ENCODE measurements at places on chromosomes 16 and 17.

GRCh38 chr17:64192589-64192988 is 62.6 kb upstream of the ERN1 start:
- H3K27me3 ChIP-seq, result no peaks in the 10 kb centered on the region
- H3K4me1 ChIP-seq, result peaks cover 5% of the 10 kb centered on the region
- DNase-seq, result no peak
- H3K27ac ChIP-seq, result no peak overlapping the region
- H3K36me3 ChIP-seq, result no peaks in the 10 kb centered on the region
- H3K4me3 ChIP-seq, result no peak overlapping the region

DNA sequence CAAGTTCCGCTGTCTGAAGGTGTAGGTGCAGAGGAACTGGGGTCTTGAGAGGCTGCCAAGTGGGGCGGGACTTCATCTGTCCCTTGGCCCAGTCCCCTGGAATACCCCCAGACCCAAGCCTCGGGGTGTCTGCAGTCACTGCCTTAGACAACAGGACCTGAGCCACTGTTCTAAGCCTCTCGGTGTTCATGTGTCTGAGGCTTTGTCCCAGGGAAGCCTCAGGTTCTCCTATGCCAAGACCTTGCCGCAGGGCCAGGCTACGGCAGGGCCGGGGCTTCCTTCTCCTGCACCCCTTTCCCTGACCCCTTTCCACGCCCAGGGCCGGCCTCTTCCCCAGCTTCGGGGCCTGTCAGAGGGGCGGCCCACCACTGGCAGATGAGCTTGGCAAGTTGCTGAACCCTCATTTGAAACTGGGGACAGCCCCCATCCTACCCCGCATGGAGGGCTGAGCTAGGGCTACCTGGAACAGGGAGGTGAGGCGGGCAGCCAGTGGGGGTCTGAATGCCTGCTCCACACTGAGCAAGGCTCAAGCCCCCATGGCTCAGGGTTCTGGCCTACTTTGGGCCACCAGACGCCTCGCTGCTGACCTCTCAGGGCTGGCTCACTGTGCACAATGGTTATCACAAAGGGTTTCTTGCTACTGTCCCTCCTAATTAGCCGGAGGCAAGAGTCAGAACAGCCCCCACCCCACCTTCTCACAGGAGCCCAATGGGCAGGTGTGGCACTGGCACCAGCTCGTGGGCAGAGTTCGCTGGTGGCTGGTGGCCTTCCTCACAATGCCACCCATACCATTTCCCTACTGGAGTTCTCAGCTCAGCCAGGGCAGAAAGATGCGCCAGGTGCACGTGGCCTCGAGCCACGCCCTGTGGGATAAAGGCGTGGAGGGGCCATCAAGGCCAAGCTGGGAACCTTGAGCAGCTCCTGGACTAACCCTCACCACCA is 7.1 kb downstream of the LITAFD start:
- H3K36me3 ChIP-seq, result peaks cover 4% of the 10 kb centered on the region
- H3K4me3 ChIP-seq, result no peak overlapping the region
- peak; percentile 62 for DNase-seq
- no peak overlapping the region for H3K27ac ChIP-seq
- no peaks in the 10 kb centered on the region for H3K27me3 ChIP-seq
- H3K4me1 ChIP-seq, result peaks cover 7% of the 10 kb centered on the region

DNA sequence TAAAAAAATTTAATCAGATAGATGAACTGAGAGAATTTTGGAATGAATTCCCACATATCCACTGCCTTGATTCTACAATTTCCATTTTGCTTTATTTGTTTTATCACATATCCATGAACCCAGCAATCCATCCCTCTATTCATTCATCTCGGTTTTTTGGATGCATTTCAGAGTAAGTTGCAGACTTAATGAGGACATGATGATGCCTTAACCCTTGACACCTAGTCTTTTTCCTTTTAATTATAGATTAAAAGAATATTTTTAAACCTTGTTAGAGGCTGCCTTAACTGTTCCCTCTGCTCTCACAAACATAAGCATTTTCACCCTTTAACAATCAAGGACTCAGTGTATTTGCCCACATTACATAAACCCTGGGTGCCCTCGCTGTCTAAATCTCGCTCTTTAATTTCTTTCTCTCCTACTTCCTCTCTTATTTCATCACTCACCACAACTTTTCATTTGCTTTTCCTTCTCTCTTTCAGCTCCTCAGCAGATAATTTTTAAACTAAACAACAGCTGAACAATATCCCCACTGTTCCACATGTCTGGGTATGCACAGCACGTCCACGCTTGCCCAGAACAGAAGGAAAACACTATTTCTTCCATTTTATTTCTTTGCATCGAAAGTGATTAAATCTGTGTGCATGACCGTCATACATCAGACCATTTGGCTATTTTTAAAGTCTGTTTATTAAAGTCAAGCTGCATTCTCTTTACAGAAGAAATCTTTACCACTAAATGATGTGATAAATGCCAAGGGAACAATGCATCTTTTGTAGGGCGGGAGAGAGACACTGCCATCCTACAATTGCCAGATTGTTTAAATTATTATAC is 39.9 kb downstream of the IQCK start:
- H3K27me3 ChIP-seq, result no peaks in the 10 kb centered on the region
- no peaks in the 10 kb centered on the region for H3K36me3 ChIP-seq
- no peak overlapping the region for H3K27ac ChIP-seq
- no peak for DNase-seq
- no peak overlapping the region for H3K4me3 ChIP-seq

GRCh38 chr17:7912927-7913524 is 3.1 kb downstream of the RNF227 start:
- no peaks in the 10 kb centered on the region for H3K27me3 ChIP-seq
- H3K36me3 ChIP-seq, result peaks cover 16% of the 10 kb centered on the region
- peaks cover 20% of the 10 kb centered on the region for H3K4me1 ChIP-seq
- no peak for DNase-seq
- no peak overlapping the region for H3K27ac ChIP-seq

- peaks cover 1% of the 10 kb centered on the region for H3K36me3 ChIP-seq
- H3K27ac ChIP-seq, result no peak overlapping the region
- DNase-seq, result peak; percentile 92
- peak overlapping the region; percentile 46 for H3K4me3 ChIP-seq
- peaks cover 15% of the 10 kb centered on the region for H3K27me3 ChIP-seq
Measured at GRCh38 chr16:1992704-1993317, 3.0 kb downstream of the SYNGR3 start.

DNA sequence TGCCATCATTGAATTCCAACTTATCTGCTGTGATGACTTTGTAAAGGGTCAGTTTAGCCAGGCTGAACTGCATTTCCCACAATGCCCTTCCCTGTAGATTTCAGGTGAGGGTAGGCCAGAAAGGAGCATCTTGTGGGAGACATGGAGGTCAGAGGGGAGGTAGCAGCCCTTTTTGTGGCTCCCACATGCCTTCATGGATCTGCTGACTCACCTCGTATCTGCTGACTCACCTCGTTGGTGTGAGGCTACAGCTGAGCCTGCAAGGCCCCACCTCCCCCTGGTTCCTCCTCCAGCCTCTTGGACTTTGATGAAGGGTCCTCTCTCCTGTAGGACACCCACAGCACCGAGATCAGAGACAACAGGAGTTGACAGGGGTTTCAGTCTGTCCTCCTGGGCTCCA is 102.5 kb downstream of the SALL1 start:
- H3K36me3 ChIP-seq, result no peaks in the 10 kb centered on the region
- no peak for DNase-seq
- no peak overlapping the region for H3K27ac ChIP-seq

DNA sequence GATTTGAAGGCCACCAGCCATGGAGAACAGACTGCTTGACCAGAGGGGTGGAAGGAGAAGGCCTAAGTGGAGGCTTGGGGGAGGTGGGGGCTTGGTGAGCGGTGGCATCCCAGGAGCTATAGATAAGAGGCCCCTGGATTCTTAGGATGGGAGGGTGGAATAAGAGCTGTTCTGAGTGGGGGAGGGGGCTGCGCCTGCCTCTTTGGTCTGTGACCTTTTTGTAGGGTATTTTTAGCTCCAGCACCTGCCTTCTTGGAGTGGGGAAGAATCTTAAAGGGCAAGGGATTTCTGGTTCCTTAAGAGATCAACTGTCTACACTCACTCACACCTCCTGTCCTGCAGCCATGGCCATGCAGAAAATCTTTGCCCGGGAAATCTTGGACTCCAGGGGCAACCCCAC is 567 bp downstream of the ENO3 start:
- H3K36me3 ChIP-seq, result peaks cover under 1% of the 10 kb centered on the region
- H3K27me3 ChIP-seq, result no peaks in the 10 kb centered on the region
- H3K4me1 ChIP-seq, result peaks cover 26% of the 10 kb centered on the region
- no peak overlapping the region for H3K27ac ChIP-seq

DNA sequence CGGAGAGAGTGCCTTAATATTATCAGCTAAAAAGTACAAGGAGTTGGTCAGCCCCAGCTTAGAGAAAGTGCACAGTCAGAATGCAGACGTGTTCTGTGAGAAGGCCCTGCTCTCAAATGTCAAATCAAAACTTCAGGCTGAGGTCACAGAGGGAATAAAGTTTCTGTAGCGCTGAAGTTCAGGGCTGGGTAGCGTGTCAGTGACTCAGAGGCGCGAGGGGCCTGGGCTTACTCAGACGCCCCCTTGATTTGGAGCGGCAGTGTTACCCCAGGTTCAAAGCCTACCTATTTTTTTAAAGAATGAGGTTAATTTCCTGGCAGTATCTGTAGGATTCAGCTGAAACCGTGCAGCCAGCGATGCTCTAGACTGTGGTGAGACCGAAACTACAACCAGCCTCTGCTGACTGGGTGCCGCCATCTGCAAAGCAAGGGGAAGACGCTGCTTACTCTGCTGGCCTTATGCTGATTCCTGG is 4.8 kb downstream of the CIAO3 start:
- no peaks in the 10 kb centered on the region for H3K27me3 ChIP-seq
- DNase-seq, result no peak
- no peak overlapping the region for H3K4me3 ChIP-seq
- no peak overlapping the region for H3K27ac ChIP-seq

DNA sequence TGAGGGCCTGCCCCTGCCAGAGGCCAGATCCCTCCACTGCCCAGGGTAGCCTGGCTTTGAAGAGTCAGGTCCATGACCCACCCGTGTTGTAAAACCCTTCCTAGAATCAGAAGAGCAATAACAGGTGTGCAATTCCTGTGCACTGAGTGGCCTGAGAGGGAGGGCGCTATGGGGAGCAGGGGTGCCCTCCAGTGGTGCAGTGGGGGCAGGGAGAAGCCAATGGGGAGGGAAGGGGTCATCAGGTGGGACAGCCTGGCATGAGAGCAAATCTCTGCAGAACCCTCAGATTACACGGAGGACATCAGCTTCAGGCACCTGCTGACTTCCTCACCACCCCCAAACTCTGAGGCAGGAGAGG is 72.9 kb upstream of the ZNF469 start:
- DNase-seq, result no peak
- H3K4me1 ChIP-seq, result peaks cover 2% of the 10 kb centered on the region
- H3K27me3 ChIP-seq, result no peaks in the 10 kb centered on the region
- no peak overlapping the region for H3K4me3 ChIP-seq
- H3K36me3 ChIP-seq, result no peaks in the 10 kb centered on the region

DNA sequence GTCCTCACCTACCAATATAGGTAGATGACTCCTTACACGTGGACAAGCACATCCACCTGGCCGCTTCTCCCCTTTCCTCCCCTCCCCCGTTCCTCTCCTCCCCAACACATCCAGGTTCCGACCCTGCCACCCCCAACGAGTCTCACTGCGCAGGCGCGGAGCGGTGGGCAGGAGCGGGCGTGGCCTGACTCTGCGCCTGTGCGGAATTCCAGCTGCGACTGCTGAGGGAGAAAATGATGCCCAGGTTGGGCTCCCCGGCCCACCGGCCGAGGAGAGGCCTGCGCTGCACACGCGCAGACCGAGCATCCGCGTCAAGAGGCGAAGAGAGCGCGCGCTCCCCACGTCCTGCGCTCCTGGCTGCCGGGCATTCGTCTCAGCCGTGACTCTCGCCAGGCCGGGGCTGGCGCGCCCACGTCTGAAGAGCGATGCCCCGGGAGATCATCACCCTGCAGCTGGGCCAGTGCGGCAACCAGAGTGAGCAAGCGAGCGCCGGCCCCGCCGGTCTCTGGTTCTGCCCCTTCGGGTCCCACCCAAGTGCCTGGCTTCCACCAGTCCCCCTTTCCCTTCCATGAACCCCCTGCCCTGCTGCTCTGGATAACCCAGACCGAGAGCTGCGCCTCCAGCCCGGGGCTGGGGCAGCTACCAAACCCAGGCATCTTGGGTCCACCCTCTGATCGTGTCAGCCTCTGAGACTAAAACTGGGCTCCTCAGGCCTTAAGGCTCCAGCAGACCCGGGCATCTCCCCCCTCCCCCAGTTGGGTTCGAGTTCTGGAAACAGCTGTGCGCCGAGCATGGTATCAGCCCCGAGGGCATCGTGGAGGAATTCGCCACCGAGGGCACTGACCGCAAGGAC is at the start of gene TUBG2:
TUBG2 (plus strand) TSS at position 206 of the 853 bp plus-strand sequence; CDS start at position 426, 220 bp downstream.
- no peaks in the 10 kb centered on the region for H3K27me3 ChIP-seq
- H3K36me3 ChIP-seq, result peaks cover 3% of the 10 kb centered on the region
- peak within 1 kb of the TSS; percentile 68 for H3K4me3 ChIP-seq
- peak; percentile 87 for DNase-seq
- H3K4me1 ChIP-seq, result peaks cover 7% of the 10 kb centered on the region

DNA sequence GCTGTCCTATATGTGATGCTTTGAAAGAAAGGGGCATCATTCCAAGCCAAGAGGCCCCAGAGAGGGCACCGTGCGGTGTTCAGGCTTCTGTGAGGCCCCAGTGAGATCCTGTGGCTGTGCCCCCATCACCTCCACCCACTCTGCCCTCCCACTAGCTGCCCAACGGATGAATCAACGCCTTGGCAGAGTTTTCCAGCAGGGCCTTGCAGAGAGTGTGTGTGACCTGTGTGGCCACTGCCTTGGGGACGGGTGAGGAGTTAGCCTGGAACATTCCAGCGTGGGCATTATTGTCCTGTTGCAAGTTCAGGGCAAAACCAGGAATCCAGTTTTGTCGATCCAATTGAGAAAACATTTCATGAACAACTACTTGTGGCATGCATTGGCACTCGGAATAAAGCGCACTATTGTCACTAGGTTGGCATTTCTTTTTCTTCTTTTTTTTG is 53.7 kb downstream of the SF3B3 start:
- peaks cover 28% of the 10 kb centered on the region for H3K4me1 ChIP-seq
- DNase-seq, result no peak
- H3K36me3 ChIP-seq, result peaks cover 4% of the 10 kb centered on the region

- H3K36me3 ChIP-seq, result no peaks in the 10 kb centered on the region
- H3K27ac ChIP-seq, result peak overlapping the region; percentile 54
- H3K4me3 ChIP-seq, result no peak overlapping the region
- H3K27me3 ChIP-seq, result no peaks in the 10 kb centered on the region
Measured at GRCh38 chr17:2177235-2177811, 122.4 kb downstream of the HIC1 start.

DNA sequence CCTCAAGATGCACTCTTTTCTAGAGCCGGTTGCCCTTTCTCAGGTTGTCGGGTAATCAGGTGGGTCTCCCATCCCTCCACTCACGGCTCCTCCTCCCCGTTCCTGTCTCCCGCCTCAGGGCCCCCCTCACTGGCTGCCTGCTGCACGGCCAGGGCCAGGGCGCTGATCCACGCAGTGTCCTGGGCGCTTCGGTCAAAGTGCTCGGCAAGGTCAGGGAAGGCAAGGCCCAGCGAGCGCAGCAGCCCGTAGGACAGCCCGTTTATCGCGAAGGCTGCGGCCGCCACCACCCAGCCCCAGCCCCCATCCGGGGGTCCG is 753 bp downstream of the SLC16A11 start:
- peaks cover 33% of the 10 kb centered on the region for H3K4me1 ChIP-seq
- H3K27me3 ChIP-seq, result no peaks in the 10 kb centered on the region

Measured in upper lobe of left lung (tissue), 6 donors.